ENCODE measurements at places on chromosomes 4 and X.

DNA sequence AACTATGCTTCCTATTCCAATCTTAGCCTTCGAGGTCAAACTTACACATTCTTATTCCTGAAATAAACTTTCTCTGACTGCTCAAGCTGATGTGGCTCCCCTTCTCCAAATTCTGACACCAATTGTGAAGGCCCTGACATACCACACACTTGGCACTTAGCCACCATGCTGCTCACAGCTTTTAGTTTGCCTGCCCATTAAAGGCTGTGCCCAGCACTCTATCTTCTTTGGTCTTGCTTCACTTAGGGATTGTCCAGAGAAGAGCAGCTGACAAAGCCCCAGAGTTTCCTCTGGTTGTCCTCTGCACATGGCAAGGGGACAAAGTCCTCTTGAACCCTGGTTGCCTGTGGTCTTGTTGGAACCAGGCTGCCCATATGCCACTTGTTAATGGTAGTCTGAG lies 126.1 kb downstream of the ARHGEF9 start:
- DNase-seq, result no peak

DNA sequence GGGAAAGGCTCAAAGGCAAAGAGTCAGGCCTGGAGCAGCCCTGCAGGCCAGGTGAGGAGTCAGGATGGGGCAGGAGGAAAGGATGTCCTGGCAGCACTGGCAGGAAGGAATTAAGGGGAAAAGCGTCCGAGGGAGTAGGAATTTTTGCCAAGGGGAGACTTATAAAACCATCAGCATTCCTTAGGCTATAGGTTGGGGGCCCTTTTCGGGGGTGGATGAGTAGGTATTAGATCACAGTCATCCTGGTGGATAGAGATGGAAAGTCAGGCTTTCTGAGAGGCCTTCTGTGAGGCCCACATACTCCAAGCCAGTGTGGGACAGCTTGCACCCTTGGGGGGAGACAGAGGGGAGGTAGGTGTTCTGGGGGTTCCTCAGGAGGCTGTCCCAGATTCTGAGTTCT lies 12.3 kb downstream of the STARD8 start:
- no peak for DNase-seq

DNA sequence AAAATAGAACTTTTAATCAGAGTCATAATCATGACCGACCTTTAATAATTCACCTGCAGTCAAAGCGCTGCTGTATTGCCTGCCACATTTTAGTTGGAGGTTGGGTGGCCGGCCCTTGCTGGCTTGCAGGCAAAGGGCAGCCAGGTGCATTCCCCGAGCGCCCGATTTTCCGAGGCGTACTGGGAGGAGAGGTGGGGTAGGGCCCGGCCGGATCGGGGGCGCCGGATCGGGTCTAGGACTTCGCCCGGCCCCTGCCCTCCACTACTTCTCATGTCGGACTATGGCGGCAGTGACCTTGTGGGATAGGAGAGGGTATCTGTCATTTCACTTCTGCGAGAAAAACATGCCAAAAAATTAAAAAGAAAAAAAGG lies 2.5 kb upstream of the RS1 start:
- peak; percentile 15 for DNase-seq

DNA sequence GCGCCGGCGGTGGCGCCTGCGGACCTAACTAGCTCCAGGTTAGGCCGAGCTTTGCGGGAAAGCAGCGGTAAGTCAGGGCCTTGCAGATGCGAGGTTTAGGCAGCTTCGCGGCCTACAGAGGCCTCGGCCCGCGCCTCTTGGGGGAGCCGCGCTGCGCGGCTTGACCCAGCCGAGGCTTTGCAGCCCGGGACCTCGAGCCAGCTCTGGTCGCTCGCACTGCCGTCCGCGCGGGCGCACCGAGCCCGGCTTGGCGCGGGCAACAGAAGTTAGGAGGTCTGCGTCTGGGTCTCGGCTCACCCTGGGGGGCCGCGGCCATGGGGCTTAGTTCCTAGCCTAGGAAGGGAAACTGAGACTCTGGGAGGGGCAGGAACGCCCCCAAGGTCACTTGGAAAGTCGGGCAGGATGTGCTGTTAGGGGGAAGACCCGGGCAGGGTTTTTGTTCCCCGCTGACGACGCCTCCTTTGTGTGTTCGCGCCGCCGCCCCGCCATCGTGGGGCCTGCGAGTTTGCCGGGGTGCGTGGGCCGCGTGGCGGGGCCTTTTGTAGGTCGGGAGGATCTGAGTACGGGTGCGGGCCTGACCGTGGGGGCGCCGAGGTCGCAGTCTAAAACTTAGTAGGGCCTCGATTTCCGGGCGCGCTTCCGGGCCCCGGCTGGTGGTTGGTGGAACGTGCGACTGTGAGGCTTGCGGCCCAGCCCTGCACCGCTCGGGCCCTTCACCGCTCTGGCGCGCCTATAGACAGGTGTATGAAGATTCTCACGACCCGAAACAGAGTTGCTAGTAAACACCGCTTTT lies 482 bp downstream of the RNF4 start:
- DNase-seq, result no peak

DNA sequence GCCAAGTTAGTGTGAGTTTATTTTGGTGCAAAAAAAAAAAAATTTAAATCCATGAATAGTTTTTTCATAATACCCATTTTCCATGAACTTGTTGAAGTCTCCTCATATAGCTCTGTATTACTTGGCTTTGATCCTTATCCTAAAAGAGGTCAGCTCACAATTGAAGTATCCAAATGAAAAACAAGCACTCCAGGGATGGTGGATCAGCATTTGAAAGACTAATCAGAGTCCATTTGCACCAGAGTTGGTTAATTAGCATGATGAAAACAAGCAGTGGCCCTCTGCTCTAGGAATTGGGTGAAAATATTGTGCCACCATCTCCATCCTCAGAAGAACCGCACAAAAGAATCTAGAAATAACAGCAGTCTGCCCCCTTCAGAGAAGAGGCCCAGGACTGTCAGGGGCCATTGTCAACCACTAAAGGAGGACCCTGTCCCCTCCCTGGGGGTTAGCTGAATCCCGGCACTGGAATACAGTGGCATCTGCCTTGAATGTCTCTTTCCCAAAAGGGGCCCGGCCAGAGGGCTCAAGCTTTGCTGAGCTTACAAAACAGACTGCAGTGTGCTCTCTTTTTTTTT lies 24.7 kb downstream of the SH3KBP1 start:
- DNase-seq, result no peak

Measured in C1 segment of cervical spinal cord (tissue), 14 donors.